Neural crest cell (in vitro differentiated cells): ENCODE measurements at places on chromosomes 5 and 9.
A peak's percentile ranks its signal among the peaks of the same experiment; 100 is the strongest.

DNA sequence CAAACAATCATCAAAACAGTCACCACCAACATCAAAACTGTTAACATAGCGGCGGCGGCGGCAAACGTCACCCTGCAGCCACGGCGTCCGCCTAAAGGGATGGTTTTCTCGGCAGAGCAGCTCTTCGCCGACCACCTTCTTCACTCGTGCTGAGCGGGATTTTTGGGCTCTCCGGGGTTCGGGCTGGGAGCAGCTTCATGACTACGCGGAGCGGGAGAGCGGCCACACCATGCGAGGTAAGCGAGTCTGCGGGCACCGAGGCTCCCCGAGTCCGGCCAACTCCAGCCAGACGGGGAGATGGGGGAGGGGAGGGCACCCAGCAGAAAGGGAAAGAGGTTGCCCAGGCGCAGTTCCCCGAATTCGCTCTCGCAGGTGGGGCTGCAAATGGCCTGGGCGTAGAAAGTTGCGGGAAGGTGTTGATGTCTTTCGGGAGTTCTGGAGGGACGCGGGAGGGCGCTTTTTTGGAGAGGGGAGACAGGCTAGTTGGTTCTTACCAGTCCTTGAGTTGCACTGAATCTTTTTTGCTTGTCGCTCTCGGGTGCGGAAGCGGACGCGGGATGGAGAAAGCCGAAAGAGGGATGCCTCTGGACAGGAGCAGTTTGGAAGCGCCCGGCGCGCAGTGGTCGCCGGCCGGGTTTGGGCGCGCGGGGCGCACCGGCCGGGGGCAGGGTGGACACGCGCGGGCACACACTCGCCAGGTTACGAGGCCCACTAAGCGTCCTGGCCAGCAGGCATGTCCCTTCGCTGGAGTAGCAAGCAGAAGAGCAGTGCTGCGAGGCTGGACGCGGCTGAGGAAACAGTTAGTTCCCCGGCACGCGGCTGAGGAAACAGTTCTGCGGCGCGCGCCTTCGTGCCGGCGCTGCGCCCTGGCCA is 849 bp downstream of the RORB start:
- peaks cover 81% of the 10 kb centered on the region for H3K27me3 ChIP-seq
- peak overlapping the region; percentile 86 for H3K4me3 ChIP-seq
- no peaks in the 10 kb centered on the region for H3K36me3 ChIP-seq
- H3K4me1 ChIP-seq, result peaks cover 40% of the 10 kb centered on the region
- peak overlapping the region; percentile 68 for H3K27ac ChIP-seq

GRCh38 chr9:4686112-4686511 is 6.7 kb downstream of the CDC37L1 start:
- no peak overlapping the region for H3K27ac ChIP-seq
- H3K36me3 ChIP-seq, result peaks cover 3% of the 10 kb centered on the region
- H3K4me1 ChIP-seq, result no peaks in the 10 kb centered on the region
- no peak overlapping the region for H3K4me3 ChIP-seq
- no peak for DNase-seq

- no peak for DNase-seq
- H3K4me1 ChIP-seq, result no peaks in the 10 kb centered on the region
- peaks cover 5% of the 10 kb centered on the region for H3K36me3 ChIP-seq
These were observed 27.4 kb downstream of the OXCT1 start for GRCh38 chr5:41842777-41843176.

DNA sequence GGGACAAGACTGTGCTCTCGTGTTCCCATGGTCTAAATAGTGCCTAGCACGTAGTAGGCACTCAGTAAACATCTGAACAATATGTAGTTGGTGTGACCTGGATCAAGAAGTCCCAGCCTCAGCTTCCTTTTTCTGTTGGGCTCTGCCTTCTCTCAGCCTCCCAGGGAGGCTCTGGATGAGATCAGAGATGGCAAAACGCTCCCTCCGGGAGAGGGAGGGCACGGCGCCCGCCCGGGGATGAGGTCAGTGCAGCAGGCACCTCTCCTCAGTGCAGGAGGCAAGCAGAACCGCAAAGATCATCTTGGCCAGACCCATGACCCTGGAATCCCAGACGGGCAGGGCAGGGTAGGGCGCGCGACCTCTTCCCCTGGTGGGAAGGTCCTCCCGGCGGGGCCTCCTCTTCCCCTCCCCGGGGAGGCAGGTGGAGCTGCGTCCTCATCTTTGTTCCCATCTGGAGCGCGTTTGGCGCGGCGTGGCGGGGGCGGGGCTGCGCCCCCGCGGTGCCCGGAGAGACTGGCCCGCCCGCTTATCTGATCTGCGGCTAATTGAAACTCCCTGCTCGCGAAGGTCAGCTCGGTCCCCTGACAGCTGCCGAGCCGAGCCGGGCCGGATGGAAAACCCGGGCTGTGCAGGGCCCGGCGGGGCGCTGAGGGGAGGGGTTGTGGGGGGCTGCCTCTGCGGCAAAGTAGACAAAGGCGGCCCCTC is 60.9 kb downstream of the CXXC5 start:
- peaks cover 47% of the 10 kb centered on the region for H3K4me1 ChIP-seq
- H3K4me3 ChIP-seq, result peak overlapping the region; percentile 71
- H3K27me3 ChIP-seq, result peaks cover 15% of the 10 kb centered on the region
- H3K36me3 ChIP-seq, result no peaks in the 10 kb centered on the region

DNA sequence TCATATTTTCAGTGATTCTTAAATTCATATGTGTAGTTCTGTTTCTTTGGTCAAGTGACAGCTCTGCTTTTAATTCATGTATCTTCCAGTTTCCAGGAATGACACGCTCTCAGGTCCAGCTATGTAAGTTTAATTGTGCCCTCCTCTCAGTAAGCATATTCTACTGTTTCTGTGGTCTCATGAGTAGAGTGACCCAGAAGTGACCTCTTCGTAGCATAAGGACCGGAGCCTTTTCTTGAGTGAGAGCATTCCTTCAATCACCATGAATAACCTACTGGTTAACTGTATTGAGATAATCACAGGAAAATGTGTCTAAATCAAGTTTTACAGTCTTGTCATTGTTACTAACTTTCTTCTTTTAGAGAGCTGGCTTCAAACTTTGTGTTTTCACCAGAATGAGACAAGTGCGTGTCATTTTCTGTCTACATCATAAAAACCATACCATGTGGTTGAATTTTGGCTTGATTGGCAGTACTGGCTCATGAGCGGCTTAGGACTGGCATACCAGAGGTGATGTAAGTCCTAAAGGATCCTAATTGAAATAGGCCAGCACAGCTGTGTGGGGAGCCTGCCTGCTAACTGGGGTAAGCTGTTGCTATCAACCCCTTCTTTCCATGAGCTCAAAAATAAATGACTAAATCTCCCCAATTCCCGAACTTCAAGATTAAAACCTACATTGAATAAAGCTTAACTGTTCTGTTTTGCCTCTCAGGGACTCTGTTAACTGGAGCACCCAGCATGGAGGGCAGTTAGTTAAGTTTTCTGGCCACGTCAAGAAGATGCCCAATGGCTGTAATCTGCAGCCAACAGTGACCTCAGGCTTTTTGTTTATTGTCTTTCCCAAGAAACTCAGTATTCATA is 4.8 kb downstream of the ADAMTSL1 start:
- H3K27me3 ChIP-seq, result peaks cover 93% of the 10 kb centered on the region
- no peaks in the 10 kb centered on the region for H3K36me3 ChIP-seq
- no peak for DNase-seq
- H3K27ac ChIP-seq, result no peak overlapping the region

- H3K27me3 ChIP-seq, result no peaks in the 10 kb centered on the region
- no peak overlapping the region for H3K4me3 ChIP-seq
- peaks cover 26% of the 10 kb centered on the region for H3K36me3 ChIP-seq
- H3K27ac ChIP-seq, result no peak overlapping the region
These were observed 14.7 kb downstream of the CENPK start for GRCh38 chr5:65548281-65548680.

DNA sequence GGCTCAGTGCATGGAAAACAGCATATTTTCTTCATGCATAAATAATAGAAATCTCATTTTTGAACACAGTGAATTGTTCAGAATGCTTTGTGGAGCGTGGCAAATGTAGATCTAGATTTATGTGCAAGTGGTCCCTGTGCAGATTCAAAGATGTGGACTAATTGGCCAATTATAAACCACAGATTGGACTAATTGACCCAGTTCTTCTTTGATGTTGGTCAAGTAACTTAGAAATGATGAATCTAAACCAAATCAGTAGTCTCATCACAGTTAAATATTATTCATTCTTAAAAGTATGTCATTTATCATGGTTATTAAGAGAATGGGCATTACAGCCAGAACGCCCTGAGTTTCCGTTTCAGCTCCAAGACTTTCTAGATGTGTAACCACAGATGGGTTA is 11.7 kb upstream of the PDE4D start:
- H3K27me3 ChIP-seq, result peaks cover 63% of the 10 kb centered on the region
- no peaks in the 10 kb centered on the region for H3K36me3 ChIP-seq
- no peaks in the 10 kb centered on the region for H3K4me1 ChIP-seq

DNA sequence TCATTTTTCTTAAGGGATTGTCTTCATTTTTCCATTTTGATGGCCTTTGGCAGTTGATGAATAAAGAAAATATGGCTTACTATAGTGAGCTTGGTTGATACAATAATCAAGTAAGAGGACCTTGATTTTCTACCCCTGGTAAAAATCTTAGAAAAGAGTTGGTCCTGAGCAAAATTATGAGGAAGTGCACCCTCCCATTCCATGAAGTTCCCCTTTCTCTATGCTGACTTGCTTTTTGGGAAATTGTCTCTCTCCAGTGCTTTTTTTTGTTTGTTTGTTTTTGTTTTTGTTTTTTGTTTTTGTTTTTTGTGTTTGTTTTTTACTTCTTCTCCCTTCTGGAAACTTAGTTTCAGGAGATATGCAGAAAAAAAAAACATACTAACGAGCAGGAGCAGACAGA is 449.2 kb upstream of the ACTBL2 start:
- no peak overlapping the region for H3K4me3 ChIP-seq

- no peaks in the 10 kb centered on the region for H3K27me3 ChIP-seq
- H3K36me3 ChIP-seq, result no peaks in the 10 kb centered on the region
- no peak for DNase-seq
These were observed 23.0 kb upstream of the PPP1R26 start for GRCh38 chr9:135456436-135457104.

- H3K4me3 ChIP-seq, result no peak overlapping the region
- no peak overlapping the region for H3K27ac ChIP-seq
- no peak for DNase-seq
- H3K36me3 ChIP-seq, result no peaks in the 10 kb centered on the region
- no peaks in the 10 kb centered on the region for H3K27me3 ChIP-seq
These were observed 1076.5 kb downstream of the MAT2B start for GRCh38 chr5:164581889-164582288.

DNA sequence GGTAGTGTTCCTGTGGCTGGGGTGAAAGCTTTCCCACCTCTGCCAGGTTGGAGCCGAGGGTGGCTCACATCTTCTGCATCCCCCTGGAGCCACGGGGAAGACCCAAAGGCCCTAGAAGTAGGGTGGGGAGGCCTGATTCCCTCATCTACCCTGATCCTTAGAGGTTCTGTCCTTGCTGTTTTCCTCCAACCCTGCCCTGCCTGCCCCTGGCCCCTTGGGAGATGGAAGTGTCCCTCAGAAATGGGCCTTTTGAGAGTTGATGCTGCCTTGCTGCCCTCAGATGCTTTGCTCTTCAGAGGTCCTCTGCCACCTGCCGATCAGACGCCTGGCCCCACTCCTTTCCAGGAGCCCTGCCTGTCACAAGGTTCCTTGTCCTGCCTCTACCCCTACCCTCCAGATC is 6.3 kb downstream of the CCL19 start:
- H3K4me3 ChIP-seq, result no peak overlapping the region
- H3K27me3 ChIP-seq, result no peaks in the 10 kb centered on the region
- peaks cover 4% of the 10 kb centered on the region for H3K4me1 ChIP-seq
- no peak for DNase-seq

GRCh38 chr5:24904981-24905517 is 260.3 kb upstream of the CDH10 start:
- no peak overlapping the region for H3K4me3 ChIP-seq
- no peaks in the 10 kb centered on the region for H3K4me1 ChIP-seq
- DNase-seq, result no peak
- H3K36me3 ChIP-seq, result no peaks in the 10 kb centered on the region
- no peaks in the 10 kb centered on the region for H3K27me3 ChIP-seq
- no peak overlapping the region for H3K27ac ChIP-seq

DNA sequence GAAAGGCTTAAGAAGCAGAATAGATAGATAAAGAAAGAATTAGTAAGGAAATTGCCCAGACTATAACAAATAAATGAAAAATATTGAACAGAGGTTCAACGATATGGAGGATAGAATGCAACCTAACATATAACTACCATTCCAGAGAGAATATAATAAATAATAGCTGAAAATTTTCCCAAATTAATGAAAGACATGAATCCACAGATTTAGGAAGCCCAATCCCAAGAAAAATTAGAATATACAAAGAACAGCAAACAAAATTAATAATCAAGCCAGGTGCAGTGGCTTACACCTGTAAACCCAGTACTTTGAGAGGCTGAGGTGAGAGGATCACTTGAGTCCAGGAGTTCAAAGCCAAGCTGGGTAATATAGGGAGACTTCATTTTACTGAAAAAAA is 27.8 kb upstream of the FNIP1 start:
- H3K27ac ChIP-seq, result no peak overlapping the region
- peaks cover 10% of the 10 kb centered on the region for H3K4me1 ChIP-seq
- H3K36me3 ChIP-seq, result peaks cover 7% of the 10 kb centered on the region
- H3K4me3 ChIP-seq, result no peak overlapping the region

- peaks cover 2% of the 10 kb centered on the region for H3K36me3 ChIP-seq
- H3K27ac ChIP-seq, result peak overlapping the region; percentile 43
- H3K4me1 ChIP-seq, result peaks cover 28% of the 10 kb centered on the region
- H3K27me3 ChIP-seq, result peaks cover 2% of the 10 kb centered on the region
These were observed 2.5 kb upstream of the CDK9 start for GRCh38 chr9:127783111-127784008.

DNA sequence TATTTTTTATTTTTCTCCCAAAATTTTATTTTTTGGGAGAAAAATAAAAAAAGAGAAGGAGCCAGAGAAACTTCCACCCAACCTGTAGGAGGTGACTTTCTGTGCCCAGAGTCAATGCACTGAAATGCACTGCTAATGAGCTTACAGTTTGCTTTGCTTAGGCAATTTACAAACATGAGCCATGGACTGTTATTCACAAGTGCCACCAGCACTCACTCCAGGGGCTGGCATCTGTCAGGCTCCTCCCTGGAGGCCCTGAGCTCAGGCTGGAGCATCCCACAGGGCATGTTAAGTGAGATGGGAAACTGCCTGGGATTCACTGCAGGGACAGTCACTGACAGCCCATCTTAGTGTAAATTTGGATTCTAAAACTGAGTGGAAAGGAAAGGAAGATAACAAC is 74.9 kb downstream of the FANCC start:
- H3K36me3 ChIP-seq, result peaks cover 20% of the 10 kb centered on the region
- DNase-seq, result no peak
- no peaks in the 10 kb centered on the region for H3K27me3 ChIP-seq
- H3K4me3 ChIP-seq, result no peak overlapping the region
- H3K4me1 ChIP-seq, result peaks cover 6% of the 10 kb centered on the region

DNA sequence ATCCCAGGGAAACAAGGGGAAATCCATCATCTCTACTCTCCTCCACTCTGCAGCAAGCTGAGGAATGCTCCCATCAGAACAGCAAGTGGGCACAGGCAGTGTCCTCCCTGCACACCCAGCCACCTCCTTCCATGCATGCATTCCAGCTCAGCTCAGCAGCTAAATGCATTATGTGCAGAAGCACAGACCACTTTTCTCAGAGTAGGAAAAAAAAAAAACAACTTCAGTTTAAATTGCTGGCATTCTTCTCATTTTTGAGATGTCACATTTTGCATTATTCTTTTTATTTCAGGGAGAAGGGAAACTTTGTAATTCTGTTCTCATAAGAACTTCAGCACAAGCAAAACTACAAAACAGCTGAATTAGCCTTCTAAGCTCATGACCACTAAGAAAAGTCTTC is 312.2 kb downstream of the SEMA5A start:
- H3K27me3 ChIP-seq, result no peaks in the 10 kb centered on the region
- DNase-seq, result no peak
- no peak overlapping the region for H3K4me3 ChIP-seq
- H3K36me3 ChIP-seq, result peaks cover 10% of the 10 kb centered on the region
- H3K4me1 ChIP-seq, result peaks cover 32% of the 10 kb centered on the region

- H3K36me3 ChIP-seq, result peaks cover 5% of the 10 kb centered on the region
- peaks cover 39% of the 10 kb centered on the region for H3K4me1 ChIP-seq
- H3K27me3 ChIP-seq, result no peaks in the 10 kb centered on the region
- H3K27ac ChIP-seq, result peak overlapping the region; percentile 27
These were observed 20.8 kb downstream of the VAV2 start for GRCh38 chr9:133971121-133971951.
